ENCODE measurements at places on chromosomes 7 and 10. TPM values are rescaled to one million over a fixed set of nuclear protein-coding genes. Genes with fewer than 3 reads are reported as not detected.
A peak's percentile ranks its signal among the peaks of the same experiment; 100 is the strongest.

- no peak overlapping the region for H3K27ac ChIP-seq
- DNase-seq, result no peak
- H3K4me3 ChIP-seq, result no peak overlapping the region
- peaks cover 2% of the 10 kb centered on the region for H3K36me3 ChIP-seq
- H3K4me1 ChIP-seq, result no peaks in the 10 kb centered on the region
- H3K27me3 ChIP-seq, result peaks cover 14% of the 10 kb centered on the region
Observed at GRCh38 chr7:28361551-28361950, 50.8 kb upstream of the CREB5 start.

DNA sequence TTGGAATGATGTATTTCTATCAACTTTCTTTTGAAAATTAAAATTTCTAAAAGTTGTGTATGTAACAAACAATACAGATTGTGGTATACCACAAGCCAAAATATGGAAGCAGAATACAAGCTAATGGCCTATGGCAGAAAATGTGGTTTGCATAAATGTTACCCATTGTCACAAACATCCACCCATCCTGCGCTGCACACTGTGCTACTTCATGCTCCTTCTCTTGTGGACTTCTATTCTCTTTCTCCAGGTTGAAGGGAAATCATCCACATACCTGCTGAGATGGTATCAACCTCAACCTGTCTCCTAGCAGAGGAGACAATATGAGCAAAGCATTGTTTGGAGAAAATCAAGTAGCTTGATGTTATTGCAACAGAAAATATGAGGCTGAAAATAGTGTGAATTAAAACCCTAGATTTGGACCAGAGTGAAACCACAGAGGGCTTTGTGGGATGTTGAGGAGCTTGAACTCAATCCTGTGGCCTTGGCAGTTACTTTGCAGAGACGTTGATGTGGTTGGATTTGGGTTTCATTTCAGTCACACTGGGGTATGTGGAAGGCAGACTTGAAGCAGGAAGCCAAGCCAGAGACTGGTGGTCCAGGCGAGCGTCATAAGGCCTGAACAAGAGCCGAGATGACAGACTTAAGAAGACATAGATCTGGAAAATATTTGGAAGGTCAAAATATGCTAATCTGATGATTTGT is 63.8 kb downstream of the ICA1 start:
- peak; percentile 29 for DNase-seq
- peaks cover 13% of the 10 kb centered on the region for H3K4me1 ChIP-seq
- no peak overlapping the region for H3K27ac ChIP-seq
- H3K27me3 ChIP-seq, result no peaks in the 10 kb centered on the region
- no peaks in the 10 kb centered on the region for H3K36me3 ChIP-seq

GRCh38 chr10:96287392-96288105 is 16.2 kb upstream of the BLNK start:
- DNase-seq, result no peak
- H3K27ac ChIP-seq, result peak overlapping the region; percentile 49
- peaks cover 16% of the 10 kb centered on the region for H3K4me1 ChIP-seq
- no peaks in the 10 kb centered on the region for H3K27me3 ChIP-seq

GRCh38 chr10:102554531-102554930 is 50.8 kb downstream of the SUFU start:
- H3K4me3 ChIP-seq, result no peak overlapping the region
- peaks cover 16% of the 10 kb centered on the region for H3K4me1 ChIP-seq
- DNase-seq, result no peak
- H3K27ac ChIP-seq, result no peak overlapping the region
- H3K27me3 ChIP-seq, result no peaks in the 10 kb centered on the region

DNA sequence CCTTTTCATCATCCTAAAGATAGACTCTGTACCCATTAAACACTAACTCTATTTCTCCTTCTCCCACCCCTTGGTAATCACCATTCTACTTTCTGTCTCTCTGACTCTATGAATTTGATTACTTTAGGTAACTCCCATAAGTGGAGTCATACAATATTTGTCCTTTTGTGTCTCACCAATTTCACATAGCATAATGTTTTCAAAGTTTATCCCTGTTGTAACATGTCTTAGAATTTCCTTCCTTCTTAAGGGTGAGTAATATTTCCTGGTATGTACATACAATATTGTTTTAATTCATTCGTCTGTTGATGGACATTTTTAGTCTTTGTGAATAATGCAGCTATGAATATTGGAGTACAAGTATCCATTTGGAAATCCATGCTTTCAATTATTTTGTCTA is 50.9 kb upstream of the CDCA7L start:
- H3K4me3 ChIP-seq, result no peak overlapping the region
- H3K27me3 ChIP-seq, result peaks cover 4% of the 10 kb centered on the region
- H3K4me1 ChIP-seq, result peaks cover 2% of the 10 kb centered on the region
- H3K36me3 ChIP-seq, result no peaks in the 10 kb centered on the region

- no peak overlapping the region for H3K27ac ChIP-seq
- H3K4me3 ChIP-seq, result no peak overlapping the region
- H3K36me3 ChIP-seq, result no peaks in the 10 kb centered on the region
- H3K27me3 ChIP-seq, result peaks cover 4% of the 10 kb centered on the region
- no peak for DNase-seq
- no peaks in the 10 kb centered on the region for H3K4me1 ChIP-seq
Observed at GRCh38 chr7:1651031-1651446, 19.0 kb upstream of the ELFN1 start.

DNA sequence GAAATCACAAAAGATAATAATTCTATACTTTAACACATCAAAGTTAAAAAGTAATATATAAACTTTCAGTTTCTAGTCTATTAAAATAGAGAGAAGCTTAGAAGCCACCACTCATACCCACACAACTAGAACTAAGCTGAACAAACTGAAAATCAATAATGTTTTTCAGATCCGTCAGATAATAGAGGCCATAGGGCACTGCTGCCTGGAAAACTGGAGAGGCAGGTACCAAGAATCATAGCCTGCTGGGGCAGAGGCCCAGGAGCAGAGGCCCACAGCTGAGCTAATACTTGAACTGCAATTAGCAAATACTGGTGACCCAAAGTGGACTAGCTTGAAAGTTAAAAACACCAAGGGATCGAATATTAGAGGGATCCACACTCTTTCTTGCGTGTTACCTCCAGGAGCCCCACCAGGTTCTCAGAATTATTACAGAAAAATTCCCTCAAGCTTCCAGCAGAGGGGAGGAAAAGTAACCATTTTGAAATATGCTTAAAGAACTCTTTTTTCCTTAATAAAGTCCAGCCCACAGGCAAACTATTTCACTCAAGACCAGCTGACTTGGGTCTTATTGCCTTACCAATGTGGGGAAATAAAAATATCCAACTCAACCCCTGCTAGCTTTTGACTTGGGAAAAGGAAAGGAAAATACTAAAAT is 774.1 kb upstream of the IGFBP3 start:
- DNase-seq, result no peak
- H3K27ac ChIP-seq, result no peak overlapping the region
- no peaks in the 10 kb centered on the region for H3K4me1 ChIP-seq
- H3K27me3 ChIP-seq, result no peaks in the 10 kb centered on the region
- H3K36me3 ChIP-seq, result no peaks in the 10 kb centered on the region

- no peaks in the 10 kb centered on the region for H3K36me3 ChIP-seq
- H3K27ac ChIP-seq, result no peak overlapping the region
- no peak for DNase-seq
- no peak overlapping the region for H3K4me3 ChIP-seq
- H3K4me1 ChIP-seq, result peaks cover 15% of the 10 kb centered on the region
Observed at GRCh38 chr7:50834679-50835078, 52.0 kb upstream of the GRB10 start.

GRCh38 chr10:102782673-102783551 is 39.2 kb downstream of the WBP1L start:
- DNase-seq, result no peak
- no peak overlapping the region for H3K4me3 ChIP-seq
- H3K27ac ChIP-seq, result no peak overlapping the region
- peaks cover 4% of the 10 kb centered on the region for H3K36me3 ChIP-seq
- no peaks in the 10 kb centered on the region for H3K27me3 ChIP-seq

- H3K27ac ChIP-seq, result no peak overlapping the region
- DNase-seq, result no peak
- no peaks in the 10 kb centered on the region for H3K27me3 ChIP-seq
- H3K36me3 ChIP-seq, result no peaks in the 10 kb centered on the region
- H3K4me3 ChIP-seq, result no peak overlapping the region
Observed at GRCh38 chr7:142832417-142832816, 22.5 kb upstream of the EPHB6 start.

GRCh38 chr10:63106111-63106755 is 26.9 kb upstream of the NRBF2 start:
- no peak for DNase-seq
- no peaks in the 10 kb centered on the region for H3K36me3 ChIP-seq
- peaks cover 8% of the 10 kb centered on the region for H3K4me1 ChIP-seq
- peaks cover 17% of the 10 kb centered on the region for H3K27me3 ChIP-seq

DNA sequence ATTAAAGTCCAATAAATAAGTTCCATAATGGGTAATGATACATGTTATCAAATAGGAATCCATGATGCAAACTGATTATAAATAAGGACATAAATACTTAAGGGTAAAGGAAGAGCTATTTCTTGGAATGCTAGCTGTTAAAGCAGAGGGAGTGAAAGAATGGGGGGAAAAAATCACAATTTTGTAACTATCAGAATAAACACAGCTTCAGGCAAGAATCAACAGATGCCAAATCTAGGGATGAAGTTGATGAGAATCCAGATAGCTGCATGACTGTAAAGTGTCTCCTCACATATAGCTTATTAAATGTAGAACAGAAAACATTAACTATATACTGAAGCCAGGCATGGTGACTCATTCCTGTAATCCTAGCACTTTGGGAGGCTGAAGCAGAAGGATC is 4.9 kb downstream of the IPMK start:
- peaks cover 41% of the 10 kb centered on the region for H3K4me1 ChIP-seq
- no peak overlapping the region for H3K27ac ChIP-seq
- no peak for DNase-seq
- H3K27me3 ChIP-seq, result no peaks in the 10 kb centered on the region
- peaks cover 8% of the 10 kb centered on the region for H3K36me3 ChIP-seq

- H3K4me3 ChIP-seq, result peak overlapping the region; percentile 75
- H3K27me3 ChIP-seq, result peaks cover 43% of the 10 kb centered on the region
- no peaks in the 10 kb centered on the region for H3K36me3 ChIP-seq
Observed at GRCh38 chr7:138979988-138980562, 1.1 kb downstream of the KIAA1549 start.

- H3K27ac ChIP-seq, result no peak overlapping the region
- no peaks in the 10 kb centered on the region for H3K36me3 ChIP-seq
- H3K4me1 ChIP-seq, result no peaks in the 10 kb centered on the region
- peaks cover 17% of the 10 kb centered on the region for H3K27me3 ChIP-seq
- no peak for DNase-seq
Observed at GRCh38 chr10:21213381-21213780, 312.1 kb downstream of the SKIDA1 start.

DNA sequence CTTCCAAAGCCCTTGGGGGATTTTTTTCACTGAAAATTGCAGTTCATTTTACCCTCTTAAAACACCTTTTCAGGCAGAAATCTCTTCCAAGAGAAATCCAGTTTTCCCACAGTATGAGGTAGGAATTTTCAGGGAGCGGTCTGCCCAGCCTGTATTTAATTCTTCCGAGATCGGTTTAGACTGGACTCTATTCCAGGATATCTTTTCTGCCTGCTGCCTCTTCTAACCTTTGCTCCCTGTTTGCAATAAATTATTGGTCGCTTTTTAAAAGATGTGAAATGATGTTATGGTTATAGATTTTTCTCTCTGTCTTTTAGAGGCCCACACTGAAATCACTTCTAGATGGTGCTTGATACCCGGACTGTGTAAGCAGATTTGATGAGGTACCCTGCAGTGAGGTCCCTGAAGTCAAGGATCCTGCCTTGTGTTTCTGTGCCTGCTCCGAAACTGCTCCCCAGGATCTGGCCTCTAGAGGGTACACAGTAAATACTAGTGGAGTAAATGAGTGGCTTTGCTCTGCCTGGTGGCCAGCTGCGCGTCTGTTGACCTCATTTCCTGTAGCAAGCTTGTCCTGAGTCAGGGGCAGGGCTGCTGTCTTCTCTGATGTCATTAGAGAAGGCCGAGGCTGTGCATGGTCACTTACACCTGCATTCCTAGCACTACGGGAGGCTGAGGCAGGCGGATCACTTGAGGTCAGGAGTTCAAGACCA is 191.6 kb downstream of the FANK1 start:
- H3K27me3 ChIP-seq, result peaks cover 6% of the 10 kb centered on the region
- no peak overlapping the region for H3K27ac ChIP-seq
- no peaks in the 10 kb centered on the region for H3K4me1 ChIP-seq
- no peaks in the 10 kb centered on the region for H3K36me3 ChIP-seq
- H3K4me3 ChIP-seq, result no peak overlapping the region

DNA sequence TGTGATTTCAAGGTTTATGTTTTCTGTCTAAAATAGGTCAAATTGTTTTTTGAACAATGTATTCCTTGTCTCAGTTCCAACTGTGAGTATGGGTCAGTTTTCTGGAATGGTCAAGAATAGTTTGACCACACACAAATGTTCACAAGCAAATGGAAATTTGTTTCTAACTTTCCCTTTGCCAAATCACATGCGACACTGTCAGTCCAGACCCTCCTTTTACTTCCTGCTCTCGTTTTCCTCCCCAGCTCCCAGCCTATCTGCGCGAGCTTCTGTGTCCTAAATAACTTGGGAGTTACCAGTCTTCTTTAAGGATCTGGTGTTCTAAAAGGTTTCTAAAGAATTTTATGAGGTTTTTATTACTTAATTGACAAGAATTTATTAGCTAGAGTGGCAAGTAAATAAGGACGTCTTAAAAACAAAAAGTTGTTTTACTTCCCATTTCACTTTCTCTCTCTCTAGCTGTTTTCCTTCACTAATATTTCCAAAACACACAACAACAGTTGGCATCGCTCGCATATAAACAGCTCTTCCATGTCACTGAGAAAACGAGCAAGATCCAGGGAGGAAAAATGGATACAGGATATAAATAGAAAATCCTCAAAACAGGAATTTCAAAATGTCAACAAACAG is 266.1 kb upstream of the KLF6 start:
- peaks cover 3% of the 10 kb centered on the region for H3K4me1 ChIP-seq
- H3K36me3 ChIP-seq, result no peaks in the 10 kb centered on the region
- H3K27ac ChIP-seq, result no peak overlapping the region
- no peak for DNase-seq

GRCh38 chr7:5450549-5451327 is 27.1 kb upstream of the TNRC18 start:
- H3K36me3 ChIP-seq, result no peaks in the 10 kb centered on the region
- peaks cover 5% of the 10 kb centered on the region for H3K27me3 ChIP-seq
- DNase-seq, result peak; percentile 61

- no peak overlapping the region for H3K4me3 ChIP-seq
- no peak overlapping the region for H3K27ac ChIP-seq
- H3K4me1 ChIP-seq, result no peaks in the 10 kb centered on the region
- H3K27me3 ChIP-seq, result peaks cover 6% of the 10 kb centered on the region
- H3K36me3 ChIP-seq, result no peaks in the 10 kb centered on the region
- no peak for DNase-seq
Observed at GRCh38 chr7:127214956-127215718, 37.6 kb downstream of the GRM8 start.

- H3K27ac ChIP-seq, result no peak overlapping the region
- H3K4me3 ChIP-seq, result no peak overlapping the region
- no peaks in the 10 kb centered on the region for H3K36me3 ChIP-seq
- DNase-seq, result no peak
- H3K27me3 ChIP-seq, result peaks cover 22% of the 10 kb centered on the region
- peaks cover 5% of the 10 kb centered on the region for H3K4me1 ChIP-seq
Observed at GRCh38 chr7:88302486-88302885, 4.2 kb downstream of the STEAP4 start.

GRCh38 chr7:29495653-29496052 is 68.0 kb upstream of the PRR15 start:
- H3K27me3 ChIP-seq, result no peaks in the 10 kb centered on the region
- no peak for DNase-seq
- H3K4me3 ChIP-seq, result no peak overlapping the region
- H3K27ac ChIP-seq, result no peak overlapping the region

Gene DPYSL4
- total RNA-seq, result 15.0 TPM

Gene GIMAP5
- 53.3 TPM for total RNA-seq

Gene NANOS1
- 0.04 TPM for total RNA-seq

Gene KIF11
- 59.3 TPM for total RNA-seq

Gene GBX1
- total RNA-seq, result not detected

Gene ABLIM1
- 152 TPM for total RNA-seq

Gene UCN3
- total RNA-seq, result not detected
